ENCODE measurements at places on chromosomes 5 and 9.
A peak's percentile ranks its signal among the peaks of the same experiment; 100 is the strongest.

DNA sequence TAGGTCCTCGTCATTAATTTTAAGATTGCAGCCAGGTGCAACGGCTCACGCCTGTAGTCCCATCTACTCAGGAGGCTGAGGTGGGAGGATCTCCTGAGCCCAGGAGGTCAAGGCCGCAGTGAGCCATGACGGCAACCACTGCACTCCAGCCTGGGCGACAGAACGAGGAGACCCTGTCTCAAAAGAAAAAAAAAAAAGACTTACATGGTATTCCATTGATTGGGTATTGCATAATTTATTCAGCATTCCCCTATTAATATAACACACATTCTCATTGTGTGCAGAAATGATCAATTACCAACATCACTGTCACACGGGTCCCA is 62.9 kb downstream of the DUSP1 start:
- DNase-seq, result no peak

DNA sequence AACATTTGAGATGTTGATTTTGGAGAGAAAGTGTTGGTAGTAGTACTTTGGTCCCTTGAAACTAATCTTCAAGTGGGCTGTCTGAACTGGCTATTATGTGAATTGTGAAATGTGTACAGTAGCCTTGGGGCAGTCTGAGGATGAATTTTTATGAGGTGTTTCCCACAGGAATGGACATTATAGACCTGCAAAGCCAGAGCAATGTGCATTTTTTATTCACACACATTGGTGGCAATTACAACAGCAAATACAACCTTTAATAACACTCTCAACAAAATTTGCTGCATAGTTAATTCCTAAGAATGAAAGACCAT is 147.0 kb downstream of the PAM start:
- no peak for DNase-seq

DNA sequence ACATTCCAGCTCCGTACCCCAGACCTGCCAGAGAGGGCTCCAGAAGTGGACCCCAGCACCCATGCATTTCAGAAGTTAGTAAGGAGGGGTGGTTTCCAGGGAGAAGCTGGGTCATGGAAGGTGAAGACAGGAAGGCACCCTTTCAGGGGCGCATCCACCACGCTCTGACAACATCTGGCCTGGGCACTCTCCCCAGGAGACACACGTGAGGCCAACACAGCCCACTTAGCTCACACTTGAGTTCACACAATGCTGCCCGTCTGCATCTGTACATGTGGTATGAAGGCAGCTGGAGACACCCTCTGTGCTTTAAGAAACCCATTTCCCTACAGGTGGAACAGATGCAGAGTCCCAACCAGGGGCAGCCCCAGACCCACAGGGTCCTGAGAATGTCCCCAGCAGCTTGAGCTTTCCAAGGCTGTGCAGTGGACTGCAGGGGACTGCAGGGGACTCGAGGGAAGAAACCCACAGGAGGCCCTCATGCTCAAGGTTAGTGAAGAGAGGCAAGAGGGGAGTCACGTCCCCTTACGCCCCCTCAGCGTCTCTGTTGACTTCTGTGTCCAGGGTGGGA is 326.8 kb upstream of the IRX1 start:
- no peak for DNase-seq

- no peak for DNase-seq
These were observed 37.9 kb upstream of the OCLN start for GRCh38 chr5:69454460-69455249.

- DNase-seq, result no peak
These were observed 43.6 kb upstream of the CRB2 start for GRCh38 chr9:123312306-123312877.

GRCh38 chr9:89742660-89743059 is 137.8 kb downstream of the GADD45G start:
- DNase-seq, result no peak

GRCh38 chr5:749101-749670 is 35.3 kb downstream of the ZDHHC11B start:
- no peak for DNase-seq

DNA sequence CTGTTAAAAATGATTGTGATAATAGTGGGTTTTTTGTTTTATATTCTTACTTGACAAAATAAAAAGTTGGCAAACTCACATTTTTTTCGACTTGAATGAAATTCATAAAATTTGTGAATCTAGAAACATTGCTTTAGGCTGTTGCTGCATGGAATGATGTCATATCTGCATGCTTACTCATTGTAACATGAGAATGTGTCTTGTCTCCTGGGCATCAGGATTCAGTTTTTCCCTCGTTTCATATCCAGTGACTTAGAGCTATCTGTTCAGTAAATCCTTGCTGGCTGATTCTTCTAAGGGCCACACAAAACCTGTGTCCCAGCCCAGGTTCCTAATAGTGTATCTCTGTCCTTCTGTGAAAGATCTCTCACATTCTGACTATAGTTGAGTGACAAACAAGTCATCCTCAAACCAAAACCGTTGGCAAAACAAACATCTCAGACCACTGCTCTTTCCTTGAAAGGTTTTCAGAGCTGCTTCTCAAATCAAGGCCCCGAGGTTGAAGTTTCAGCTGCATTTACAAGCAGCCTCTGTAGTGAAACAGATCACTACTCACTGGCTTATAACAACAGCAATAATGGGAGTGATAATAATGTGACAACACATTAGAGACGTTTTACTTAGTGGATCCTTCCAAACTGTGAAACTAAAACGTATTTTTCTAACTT is 95.0 kb downstream of the NPR3 start:
- DNase-seq, result peak; percentile 81

DNA sequence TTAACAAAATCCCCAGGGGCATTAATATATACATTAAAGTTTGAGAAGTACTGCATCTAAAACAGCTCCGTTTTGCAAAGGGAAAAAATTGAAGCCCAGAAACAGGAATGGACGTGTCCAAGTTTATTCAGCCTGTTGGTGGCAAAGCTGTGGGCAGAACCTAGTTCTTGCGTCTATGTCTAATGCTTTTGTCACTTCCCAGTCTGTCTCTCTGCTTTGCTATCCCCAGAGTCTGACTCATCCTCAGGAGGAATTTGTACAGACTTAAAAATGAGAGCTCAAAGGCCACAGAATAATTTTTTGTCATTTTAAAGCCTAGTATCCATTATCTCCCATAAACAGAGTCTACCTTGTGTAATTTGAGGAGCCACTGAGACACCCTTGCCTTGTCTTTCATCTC is 330.9 kb upstream of the GRIA1 start:
- DNase-seq, result peak; percentile 62

- peak; percentile 54 for DNase-seq
These were observed 9.9 kb upstream of the PLEKHG4B start for GRCh38 chr5:82097-82496.

GRCh38 chr9:98187926-98188325 is 4.5 kb downstream of the CORO2A start:
- no peak for DNase-seq

DNA sequence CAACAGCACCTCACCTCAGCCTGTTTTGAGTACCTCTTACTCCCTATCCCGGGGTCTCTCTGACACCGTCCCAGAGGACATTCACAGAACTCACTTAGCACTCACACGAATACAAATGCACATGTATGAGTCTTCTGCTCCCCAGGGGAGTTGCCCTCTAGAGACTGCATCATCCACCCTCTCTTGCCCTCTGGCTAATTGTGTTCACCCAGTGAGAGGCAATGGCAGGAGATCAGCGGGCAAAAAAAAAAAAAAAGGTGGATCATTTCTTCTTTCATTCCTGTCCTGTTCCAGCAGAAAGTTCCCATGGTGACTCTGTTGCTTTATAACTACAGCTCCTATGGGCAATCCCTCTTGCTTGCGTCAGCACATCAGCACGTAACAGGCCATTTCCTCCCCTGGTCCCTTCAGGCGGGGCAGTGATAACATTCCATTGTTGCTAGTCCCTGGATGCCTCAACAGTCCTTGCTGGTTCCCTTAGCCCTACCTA is 23.5 kb upstream of the SNX2 start:
- DNase-seq, result no peak

DNA sequence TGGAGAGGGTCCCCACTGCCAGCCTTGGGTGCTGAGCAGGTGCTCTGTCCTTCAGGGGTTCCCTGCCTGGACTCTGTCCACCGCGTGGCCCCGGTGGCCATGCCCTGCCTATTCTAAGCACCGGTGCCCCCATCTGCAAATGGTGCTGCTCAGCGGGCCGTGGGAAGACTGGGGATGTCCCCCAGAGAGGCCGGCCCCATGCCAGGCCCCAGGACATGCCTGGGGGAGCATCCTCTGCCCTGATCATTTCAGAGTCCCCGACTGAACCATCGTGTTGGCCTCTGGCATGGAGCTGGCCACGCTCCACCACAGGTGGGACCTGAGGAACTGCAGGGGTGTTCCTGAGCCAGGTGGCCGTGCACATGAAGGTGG is 64.7 kb downstream of the RXRA start:
- DNase-seq, result no peak

GRCh38 chr9:82957529-82958379 is 105.2 kb downstream of the RASEF start:
- DNase-seq, result no peak

- DNase-seq, result no peak
These were observed 104.2 kb upstream of the MARCHF11 start for GRCh38 chr5:16283791-16284190.

GRCh38 chr5:173858670-173859407 is 29.3 kb upstream of the CPEB4 start:
- DNase-seq, result no peak

- no peak for DNase-seq
These were observed 77.5 kb upstream of the ZNF169 start for GRCh38 chr9:94181408-94182181.

- DNase-seq, result no peak
These were observed 678 bp downstream of the GBA2 start for GRCh38 chr9:35748242-35748857.

- no peak for DNase-seq
These were observed 28.9 kb downstream of the COX7C start for GRCh38 chr5:86646671-86647070.

- no peak for DNase-seq
These were observed 23.0 kb downstream of the NREP start for GRCh38 chr5:111734013-111734412.
